Kasumi-1 (cell line): ENCODE measurements at places on chromosomes 2 and 18.

- no peak for DNase-seq
Measured at GRCh38 chr2:217647226-217647625, 355.6 kb downstream of the TNS1 start.

DNA sequence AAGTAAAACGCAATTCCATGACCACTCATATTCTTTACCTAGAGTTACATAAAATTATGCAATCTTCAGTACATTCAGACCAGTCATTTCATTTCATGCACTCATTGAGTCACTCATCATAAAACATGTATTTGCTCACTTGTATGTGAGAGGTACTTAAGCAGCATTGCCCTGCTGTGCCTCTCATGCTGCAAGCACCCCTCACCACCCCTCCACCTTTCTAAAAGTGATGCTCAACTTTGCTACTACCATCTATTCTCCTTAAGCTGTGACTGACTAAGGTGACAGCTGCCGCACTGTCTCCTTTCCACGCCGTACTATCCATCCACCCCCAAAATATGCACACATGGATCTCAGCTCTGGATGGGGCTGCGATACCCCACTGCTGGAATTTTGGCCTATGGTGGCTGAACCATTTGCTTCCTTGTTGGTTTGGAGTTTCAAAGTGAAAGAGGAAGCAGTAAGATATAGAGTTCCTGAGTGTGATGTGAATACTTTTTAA lies 7.2 kb downstream of the ARHGAP25 start:
- DNase-seq = no peak

GRCh38 chr2:120844070-120844738 lies 108.5 kb downstream of the GLI2 start:
- DNase-seq = no peak

DNA sequence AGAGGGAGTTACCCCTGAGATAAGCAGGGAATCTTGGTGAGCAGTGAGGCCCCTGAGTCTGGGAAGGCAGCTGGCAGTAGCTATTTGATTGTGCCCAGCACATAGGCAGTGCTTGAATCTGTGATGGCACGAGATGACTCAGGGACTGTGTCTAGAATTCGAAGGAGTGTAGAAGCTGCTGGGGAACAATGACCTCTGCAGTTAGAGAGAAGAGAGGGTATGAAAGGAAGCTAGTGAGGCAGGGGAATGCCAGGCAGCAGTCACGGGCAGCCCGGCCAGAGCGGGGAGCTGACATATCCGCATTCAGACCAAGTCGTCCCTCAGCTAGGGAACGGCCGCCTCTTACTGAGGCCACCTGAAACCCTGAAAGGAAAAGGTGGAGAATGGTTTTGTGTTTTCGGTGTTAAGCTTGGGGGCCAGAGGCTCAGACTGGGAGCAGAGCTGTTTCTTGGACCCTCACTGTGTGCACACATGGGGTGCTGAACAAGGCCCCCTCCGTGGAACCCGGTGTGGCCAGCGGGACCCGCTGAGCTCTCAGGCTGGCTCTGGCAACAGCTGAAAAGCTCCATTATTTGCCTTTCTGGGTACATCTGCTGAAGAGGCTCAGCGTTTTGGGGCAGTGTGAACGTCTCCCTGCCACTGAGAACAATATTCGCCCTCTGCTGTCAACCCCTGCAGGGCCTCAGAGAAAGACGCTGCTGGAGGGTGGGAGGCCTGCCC lies 32.9 kb downstream of the ARHGEF4 start:
- no peak for DNase-seq

- DNase-seq = no peak
Measured at GRCh38 chr2:7860693-7861092, 821.2 kb upstream of the ID2 start.

- no peak for DNase-seq
Measured at GRCh38 chr2:50719837-50720696, 311.9 kb downstream of the NRXN1 start.

- no peak for DNase-seq
Measured at GRCh38 chr2:54879598-54880332, 156.3 kb downstream of the EML6 start.

DNA sequence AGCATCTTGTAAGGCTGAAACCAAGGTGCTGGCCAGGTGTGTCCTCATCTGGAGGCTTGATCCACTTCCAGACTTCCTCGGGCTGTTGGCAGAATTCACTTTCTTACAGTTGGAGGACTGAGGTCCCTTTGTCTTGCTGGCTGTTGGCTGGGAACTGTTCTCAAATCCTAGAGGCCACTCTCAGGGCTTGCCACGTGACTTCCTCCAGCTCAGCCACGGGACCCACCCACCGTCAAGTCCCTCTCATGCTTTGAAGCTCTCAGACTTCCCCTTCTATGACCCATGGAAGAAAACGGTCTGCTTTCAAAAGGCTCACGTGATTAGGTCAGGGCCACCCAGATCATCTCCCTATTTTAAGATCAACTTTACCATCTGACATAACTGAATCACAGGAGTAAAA lies 77.1 kb downstream of the SMAD4 start:
- no peak for DNase-seq
